ENCODE measurements at places on chromosomes 1 and 21. TPM values are rescaled to one million over a fixed set of nuclear protein-coding genes. Genes with fewer than 3 reads are reported as not detected.
A peak's percentile ranks its signal among the peaks of the same experiment; 100 is the strongest.

Gene TMEM125
- total RNA-seq, result 10.8 TPM

GRCh38 chr1:29783508-29784275, 547.4 kb downstream of the PTPRU start:
- ATAC-seq, result no peak

DNA sequence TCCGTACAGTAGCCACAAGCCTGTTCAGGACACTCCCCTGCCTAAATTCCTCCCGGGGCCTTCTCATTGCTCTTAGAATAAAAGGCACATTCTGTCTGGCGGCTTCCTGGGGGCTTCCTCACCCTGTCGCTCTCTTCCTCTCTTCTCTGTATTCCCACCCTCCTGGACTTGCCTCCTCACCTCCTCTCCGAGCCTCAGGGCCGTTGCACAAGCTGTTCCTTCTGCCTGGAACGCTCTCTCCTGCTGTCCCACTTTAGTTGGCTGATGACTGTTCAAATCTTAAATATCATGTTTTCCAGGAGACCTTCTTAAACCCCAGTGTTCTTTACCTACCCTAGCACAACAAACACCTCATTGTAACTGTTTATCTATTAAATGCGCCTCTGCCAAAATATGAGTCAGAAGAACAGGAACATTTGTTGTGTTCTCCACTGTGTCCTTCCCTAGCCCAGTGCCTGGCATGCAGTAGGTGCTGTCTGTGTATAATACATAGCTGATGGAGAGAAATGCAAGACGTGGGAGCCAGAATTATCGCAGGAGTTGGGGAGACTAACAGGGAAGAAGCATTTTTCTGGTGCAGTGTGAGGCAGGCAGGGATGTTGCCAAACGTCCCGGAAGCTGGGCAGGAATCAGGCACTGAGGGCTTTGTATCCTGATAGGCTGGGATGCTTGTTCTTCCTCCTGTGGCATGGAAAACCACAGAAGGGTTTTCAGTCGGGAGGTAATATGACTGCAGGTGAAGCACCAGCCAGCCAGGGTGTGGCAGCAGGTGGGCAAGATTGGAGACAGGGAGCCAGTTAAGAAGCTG, 24.1 kb upstream of the THRAP3 start:
- peak; percentile 57 for ATAC-seq

- no peak for ATAC-seq
Observed at GRCh38 chr1:11153184-11153583, 36.0 kb upstream of the ANGPTL7 start.

DNA sequence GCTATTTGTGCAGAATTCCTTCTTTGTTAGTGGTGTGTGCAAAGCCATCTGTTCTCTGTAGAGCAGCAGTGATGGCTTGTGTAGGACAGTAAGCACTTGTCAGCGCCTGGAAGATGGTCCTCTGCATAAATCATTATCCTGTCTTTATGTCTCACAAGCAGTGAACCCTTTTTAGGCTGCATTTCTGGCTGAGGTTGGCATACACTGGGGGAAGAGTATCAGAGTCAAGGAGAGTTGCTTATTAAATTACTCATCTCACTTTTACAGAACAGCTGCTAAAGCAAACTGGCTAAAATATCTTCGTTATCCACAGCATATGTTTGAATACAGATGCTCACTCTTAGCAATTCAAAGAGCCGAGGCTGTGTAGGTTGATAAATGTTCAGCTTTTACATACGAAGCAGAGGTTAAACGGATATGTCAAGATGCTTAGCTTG, 54.6 kb upstream of the NCAM2 start:
- ATAC-seq, result no peak

DNA sequence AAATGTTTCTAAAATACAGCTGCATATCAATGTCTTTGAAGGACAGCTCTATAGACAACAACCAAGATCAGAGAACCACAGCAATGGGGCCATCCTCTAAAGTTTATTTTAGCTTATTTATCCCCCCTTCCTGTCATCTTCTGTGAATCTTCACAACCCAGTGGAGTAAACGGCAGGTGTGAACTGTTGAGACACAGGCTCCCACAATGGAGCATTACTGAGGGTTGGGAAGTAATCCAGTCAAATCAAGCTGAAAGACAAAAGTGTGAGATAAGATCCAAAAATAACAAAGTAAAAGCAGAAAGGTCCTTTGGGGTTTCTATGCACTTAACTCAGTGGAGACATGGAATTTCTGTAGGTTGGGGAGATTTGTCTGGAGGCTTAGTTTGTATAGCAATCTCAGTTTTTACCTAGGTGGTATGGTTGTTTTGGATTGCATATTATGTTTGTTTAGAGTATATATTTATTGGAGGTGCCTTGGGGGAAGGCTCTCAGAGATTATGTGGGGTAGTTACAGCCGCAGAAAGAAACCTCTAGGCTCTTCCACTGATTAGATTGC, 286.9 kb upstream of the ADGRL2 start:
- ATAC-seq, result no peak

DNA sequence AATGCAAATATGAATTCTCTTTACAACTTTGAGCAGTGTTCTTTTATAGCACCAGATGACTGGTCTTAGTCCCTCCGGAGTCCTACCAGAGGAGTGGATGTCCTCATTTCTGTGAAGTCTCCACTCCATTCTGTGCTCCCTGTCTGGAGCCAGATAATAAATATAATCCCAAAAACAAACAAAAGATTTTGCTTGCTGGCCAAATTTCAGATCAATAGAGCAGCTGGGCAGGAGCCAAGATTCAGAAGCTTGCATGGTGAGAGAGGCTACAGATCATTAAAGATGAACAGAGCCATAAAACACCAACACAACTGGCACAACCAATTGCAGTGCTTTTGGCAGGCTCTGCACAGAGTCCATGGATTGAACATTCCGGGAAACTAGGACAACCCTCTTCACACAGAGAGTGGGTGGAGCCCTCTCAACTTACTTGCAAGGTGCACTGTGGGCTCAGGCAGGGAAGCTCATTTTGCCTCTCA, 231.5 kb upstream of the SNX7 start:
- peak; percentile 63 for ATAC-seq

DNA sequence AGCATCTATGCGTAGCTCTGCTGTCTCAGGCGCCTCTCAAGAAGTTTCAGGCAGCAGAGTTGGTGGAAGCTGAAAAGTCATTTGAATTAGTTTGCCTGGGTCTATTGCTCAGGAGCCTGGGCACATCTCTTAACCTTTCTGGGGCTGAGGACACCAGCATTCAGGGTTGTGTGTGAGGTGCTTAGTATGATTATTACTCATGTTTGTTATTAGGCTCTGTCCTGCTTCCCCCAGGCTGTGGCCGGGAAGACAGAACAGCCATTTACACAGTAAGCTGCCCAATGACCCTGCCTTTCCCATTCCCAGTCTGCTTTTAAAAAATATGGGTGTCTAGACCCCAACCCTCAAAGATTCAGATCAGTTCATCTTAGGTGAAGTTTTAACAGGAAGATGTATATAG, 53.9 kb upstream of the CACNA1E start:
- no peak for ATAC-seq

GRCh38 chr1:241834733-241835377, 13.1 kb upstream of the EXO1 start:
- no peak for ATAC-seq

- no peak for ATAC-seq
Observed at GRCh38 chr1:161071886-161072371, 2.2 kb upstream of the ARHGAP30 start.

GRCh38 chr1:245225322-245226202, 70.8 kb downstream of the KIF26B start:
- no peak for ATAC-seq

- no peak for ATAC-seq
Observed at GRCh38 chr1:32077451-32077850, 4.7 kb downstream of the TMEM39B start.

DNA sequence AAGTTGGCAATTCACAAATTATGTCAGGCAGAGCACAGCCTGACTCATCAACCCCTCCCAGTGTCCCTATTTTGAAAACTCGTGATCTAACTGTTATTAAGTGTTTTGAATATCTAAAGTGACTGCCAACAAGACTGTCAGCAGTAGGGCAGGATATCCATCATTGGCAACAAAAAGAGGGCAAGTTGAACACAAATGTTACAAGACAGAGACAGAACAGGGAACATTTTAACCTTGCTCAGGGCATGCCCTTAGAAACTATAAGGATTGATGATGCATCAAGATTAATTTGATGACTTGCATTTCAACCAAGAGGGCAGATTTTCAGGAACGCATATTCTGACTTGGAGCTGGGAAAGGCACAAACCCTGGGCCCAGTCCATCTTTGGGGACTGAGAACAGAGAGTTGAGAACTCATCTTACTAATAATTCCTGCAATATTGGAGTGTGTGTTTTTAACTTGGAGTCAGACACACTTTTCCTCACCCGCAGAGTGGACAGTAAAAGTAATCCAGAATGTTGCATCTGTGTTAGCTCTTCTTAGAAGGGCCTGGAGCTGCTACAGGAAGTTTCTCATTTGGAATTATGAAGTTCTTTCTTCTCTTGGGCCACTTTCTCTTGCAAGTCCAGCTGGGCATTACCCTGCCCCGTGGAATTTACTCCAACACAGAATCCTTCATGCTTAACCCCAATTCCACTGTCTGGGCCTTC, 317.2 kb downstream of the LTN1 start:
- ATAC-seq, result peak; percentile 96

DNA sequence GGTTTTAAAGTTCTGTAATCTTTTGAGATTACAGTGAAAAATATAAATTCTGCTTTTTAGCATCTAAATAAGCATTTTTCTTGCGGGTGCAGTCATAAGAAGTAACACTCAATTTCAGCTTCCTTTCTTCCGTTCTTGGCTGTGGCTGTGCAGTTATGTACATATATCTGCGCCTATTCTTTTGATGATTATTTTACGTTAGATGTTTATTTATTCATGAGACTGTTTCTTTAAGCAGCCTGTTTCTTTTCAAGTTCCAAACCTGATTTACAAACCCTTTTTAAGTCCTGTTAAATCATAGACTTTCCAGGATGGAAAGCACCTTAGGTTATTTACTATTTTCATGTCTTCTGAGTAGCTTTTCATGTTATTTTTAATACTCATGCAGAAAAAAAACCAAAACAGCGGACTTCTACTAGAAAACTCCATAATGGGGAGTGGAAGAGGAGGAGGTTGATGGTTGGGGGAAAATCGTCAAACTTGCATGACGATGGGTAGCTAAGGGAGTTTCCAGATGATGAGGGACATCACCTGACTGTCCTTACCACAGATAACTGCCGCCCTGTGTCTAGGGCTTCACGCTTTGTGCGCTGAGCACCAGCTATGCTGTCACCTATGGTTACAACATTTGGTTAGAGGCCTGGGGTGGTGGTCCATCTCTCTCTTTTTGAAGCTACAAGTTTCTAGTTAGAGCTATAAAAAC, 2.6 kb downstream of the PRDM2 start:
- peak; percentile 42 for ATAC-seq

DNA sequence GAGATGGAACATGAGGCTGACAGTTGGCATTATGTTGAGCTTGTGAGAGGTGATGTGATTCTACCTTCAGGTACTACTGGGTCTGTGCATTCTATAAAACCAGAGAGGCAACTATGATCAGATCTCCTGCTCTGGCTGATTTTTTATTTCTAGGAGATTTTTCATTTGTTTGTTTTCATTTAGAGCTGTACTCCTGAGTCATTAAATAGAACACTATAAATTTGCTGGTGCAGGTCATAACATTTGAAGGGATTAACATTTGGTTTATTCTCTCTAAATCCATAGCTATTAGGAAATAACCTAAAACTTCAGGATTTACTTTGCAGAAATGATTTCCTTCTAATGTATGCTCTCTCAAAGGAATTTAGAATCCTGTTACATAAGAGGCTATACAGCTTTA, 42.9 kb downstream of the MAGI3 start:
- ATAC-seq, result no peak

DNA sequence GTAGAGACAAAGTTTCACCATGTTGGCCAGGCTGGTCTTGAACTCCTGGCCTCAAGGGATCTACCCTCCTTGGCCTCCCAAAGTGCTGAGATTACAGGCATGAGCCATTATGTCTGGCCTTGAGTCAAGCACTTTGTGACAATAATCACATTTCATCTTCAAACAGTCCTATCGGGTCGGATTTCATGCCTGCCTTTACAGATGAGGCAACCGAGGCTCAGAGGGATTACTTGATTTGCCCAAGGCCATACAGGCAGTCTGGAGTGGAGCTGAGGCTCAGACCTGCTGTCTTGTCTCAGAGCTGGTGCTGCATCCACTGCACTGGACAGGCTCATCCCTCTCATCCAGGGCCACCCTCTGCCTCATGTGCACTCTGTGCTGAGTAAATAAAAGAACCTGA, 26.6 kb downstream of the FAM151A start:
- no peak for ATAC-seq

DNA sequence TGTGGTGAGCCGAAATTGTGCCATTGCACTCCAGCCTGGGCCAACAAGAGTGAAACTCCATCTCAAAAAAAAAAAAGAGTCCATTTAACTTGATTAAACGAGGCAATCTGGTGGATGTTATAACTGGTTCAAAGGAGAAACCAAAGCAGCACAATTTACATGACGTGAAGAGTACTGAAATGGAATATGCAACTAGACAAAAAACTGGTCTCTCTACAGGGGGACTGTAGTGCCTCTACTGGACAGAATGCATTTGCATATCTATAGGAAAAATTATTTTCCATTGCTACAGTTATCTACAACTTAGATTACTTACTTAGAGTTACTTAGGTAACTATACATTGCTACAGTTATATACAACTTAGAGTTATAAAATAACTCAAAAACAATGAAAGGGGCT, 2.7 kb upstream of the CAPN2 start:
- no peak for ATAC-seq

DNA sequence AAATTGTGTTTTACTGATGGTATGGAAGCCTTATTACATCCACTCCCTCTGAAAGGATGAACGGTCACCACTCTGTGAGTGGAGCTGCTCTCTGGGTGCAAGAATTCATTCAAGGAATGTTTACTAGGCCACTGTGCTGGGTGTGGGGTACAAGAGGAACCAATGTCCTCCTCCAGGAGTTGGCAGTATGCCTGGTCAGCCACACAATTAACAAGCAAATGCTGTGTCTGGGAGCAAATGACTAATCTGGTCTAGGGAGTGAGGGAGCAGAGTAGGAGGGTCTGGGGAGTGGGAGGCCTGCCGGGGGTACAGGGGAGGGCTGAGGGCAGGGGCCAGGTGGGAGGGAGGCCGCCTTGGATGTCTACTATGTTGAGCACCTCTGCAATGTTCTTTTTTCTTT, 27.2 kb upstream of the TDRD10 start:
- no peak for ATAC-seq

Gene LDLRAD2
- total RNA-seq, result 0.04 TPM

GRCh38 chr1:150820730-150821512, 12.9 kb upstream of the CTSK start:
- no peak for ATAC-seq

GRCh38 chr1:153881751-153882150, 41.0 kb downstream of the GATAD2B start:
- no peak for ATAC-seq

GRCh38 chr21:41167348-41168342, at the start of gene BACE2:
TSS of gene BACE2 (plus strand) at chr21:41168160. CDS start at chr21:41168264, 104 bp downstream.
- ATAC-seq, result peak; percentile 80

Gene PRRX1
- 2.9 TPM for total RNA-seq
